ENCODE measurements at places on chromosomes 5 and 9.

DNA sequence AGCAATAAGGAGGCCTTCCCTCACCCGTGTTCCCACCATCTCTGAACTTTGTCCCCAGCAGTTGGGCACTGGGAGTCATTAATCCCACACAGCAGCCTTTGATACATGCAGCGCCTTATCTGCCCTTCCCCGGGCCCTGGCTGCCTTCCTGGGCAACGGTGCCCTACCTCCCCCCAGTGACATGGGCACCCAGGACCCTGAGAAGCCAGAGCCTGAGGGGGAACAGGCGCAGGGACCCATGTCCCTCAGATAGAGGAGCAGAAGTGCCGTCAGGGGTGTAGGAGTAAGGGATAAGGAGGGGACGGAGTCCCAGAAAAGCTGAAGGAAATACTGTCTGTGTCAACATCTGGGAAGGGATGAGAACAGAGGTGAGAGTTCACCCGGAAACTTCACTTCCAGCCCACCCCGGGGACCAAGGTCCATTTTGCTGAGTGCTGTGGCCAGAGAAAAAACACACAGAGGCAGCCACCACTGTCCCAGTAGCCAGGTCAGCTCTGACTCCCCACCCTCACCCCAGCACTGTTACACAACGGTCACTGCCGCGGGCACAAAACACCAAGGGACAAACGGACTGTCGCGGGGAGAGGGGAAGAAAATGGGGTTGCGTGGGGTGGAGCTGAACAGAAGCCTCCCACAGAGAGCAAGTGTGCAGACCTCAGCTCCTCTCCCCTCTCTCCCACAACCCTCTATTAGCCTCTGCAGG is 3.8 kb downstream of the PCDH1 start:
- no peak for DNase-seq

GRCh38 chr5:100623719-100624118 is 88.5 kb downstream of the FAM174A start:
- no peak for DNase-seq

- DNase-seq = no peak
Measured at GRCh38 chr5:116441223-116441622, 133.4 kb downstream of the SEMA6A start.

- DNase-seq = no peak
Measured at GRCh38 chr9:33197279-33198152, 30.4 kb upstream of the B4GALT1 start.

DNA sequence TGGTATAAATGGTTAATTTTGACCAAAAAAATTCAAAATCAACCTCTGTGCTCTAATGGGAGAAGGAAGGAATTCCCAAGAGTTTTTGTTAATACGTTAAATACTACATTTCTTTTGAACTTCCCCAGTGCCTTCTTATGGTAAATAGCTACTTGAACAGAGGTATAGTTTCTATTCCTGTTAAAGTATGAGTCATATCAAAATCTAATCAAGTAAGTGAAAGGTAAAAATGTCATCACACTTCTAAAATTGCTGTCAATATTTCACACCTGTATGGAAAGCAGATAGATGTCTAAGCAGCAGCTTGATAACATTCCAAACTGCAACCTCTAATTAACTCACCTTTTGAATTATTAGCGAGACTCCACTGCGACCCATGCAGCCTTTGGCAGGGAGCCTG is 214.1 kb upstream of the MEF2C start:
- no peak for DNase-seq

DNA sequence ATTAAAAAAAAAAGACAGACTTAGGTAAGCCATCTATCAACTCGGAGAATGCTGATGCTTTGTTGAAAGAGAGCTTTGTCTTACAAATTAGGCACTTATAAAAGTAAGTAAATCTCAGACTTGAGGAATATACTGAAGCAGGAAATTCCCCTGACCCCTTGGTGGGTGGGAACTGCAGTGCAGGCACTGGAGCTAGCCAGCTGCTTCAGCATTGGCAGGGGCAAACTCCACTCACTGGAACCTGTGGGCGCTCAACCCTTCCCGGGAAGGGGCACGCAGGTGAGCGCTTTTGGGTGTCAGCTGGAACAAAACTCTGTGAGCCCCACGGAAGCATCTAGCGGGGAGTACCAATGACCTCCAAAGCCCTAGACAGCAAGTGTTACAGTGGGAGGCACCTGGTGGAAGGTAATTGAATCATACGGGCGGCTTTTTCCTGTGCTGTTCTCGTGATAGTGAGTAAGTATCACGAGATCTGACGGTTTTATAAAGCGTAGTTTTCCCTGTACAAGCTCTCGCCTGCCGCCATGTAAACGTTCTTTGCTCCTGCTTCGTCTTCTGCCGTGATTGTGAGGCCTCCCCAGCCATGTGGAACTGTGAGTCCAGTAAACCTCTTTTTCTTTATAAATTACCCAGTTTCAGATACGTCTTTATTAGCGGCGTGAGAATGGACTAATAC is 628.0 kb upstream of the CDH18 start:
- DNase-seq = no peak

DNA sequence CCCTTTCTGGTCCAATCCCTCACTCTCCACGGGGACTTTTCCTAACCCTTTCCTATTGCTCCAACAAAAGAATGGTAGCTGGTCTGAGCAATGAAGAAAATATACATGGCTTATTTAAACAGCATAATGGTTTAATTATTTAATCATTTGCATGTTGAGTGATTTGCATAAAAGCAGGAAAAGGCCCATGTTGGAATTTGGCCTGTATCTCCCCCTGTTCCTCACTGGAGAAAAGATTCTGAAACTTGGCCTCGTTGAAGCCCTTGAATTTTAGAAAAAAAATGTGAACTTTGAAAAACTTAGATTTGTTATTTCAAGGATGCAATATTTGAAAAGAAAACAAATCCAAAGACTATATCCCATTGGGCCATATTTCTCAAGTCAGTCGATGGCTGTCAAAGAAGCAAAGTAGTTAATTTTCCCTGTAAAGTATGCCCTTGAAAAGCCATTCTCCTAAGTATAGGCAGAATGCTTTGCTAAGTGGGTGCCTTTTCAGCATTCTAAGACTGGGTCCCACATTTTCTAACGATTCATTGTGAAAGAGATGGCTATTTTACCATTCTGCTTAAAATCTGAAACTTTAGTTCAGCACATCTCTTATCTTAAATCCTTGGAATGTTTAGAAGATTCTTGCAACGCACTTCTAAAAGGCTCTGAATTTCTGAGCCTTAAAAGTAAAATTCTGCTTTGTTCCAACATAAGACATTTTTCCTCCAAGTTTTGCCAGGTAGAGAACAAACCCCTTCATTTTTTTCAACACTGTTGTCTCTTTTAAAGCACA is 428.8 kb downstream of the ARHGEF28 start:
- DNase-seq = no peak

DNA sequence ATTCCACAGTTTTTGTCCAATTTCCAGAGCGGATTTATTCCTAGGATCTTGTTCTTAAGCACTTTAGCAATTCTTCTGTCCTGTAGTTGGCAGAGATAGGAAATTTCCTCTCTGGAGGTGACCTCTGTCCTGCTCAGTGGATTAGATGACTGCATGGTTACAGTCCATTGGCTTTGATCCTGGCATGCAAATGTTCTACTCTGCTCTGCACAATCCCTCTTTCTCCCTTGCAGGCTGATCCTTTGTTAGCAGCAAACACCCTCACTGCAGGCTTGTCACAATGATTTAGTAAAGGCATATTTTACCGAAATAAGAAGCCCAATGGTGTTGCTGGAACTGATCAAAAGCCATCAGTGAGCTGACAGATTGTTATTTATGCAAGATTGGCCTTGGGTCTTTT is 243.8 kb downstream of the COX7C start:
- DNase-seq = no peak

DNA sequence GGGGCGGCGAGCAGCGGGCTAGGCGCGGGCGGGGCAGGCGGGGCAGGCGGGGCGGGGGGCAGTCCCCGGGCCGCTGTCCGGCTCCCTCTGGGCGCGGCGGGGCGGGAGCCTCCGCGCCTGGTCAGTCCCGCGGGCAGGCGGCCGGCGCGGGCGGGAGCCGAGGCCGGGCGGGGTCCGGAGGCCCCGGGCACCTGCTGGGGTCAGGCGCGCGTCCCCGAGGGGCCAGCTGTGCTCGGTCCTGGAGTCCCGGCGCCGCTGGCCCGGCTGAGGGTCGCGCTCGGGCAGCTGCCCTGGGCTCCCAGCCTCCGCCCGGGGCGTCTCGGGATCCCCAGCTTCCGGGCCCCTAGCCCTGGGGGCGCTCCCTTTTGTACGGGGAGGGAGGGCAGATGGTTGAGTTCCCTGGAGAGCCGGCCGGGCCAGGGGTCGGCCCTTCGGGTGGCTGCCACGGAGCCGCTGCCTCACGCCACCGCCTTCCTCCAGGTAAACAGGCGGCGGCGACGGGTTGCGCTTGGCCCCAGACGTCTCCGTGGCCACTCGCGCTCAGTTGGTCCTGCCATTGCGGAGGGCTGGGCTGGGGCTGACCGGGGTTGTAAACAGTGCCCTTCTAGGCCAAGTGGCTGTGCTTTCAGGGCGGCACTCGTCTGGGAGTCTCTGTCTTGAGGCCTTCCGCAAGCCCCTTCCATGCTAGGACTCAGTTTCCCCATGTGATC is 473 bp downstream of the ZBTB34 start:
- DNase-seq = no peak

GRCh38 chr9:36637491-36638270 is 65.0 kb downstream of the MELK start:
- DNase-seq = no peak

DNA sequence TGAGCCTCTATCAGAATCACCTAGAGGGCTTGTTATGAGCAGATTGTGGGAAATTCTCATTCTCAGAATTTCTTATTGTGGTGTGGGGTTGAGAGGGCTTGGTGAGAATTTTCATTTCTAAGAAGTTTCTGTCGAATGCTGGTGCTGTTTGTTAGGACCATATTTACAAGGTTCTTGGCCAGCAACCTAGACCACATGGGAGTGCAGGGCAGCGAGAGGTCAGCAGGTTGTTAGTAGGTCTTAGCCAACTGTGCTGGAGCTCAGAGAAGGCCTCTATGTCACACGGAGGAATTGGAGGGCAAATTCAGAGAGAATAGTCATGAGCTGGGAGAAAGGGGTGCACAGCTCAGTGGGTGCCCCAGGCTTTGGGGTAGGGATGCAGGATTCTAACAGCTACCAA is 357.0 kb downstream of the LRRC70 start:
- DNase-seq = no peak

- no peak for DNase-seq
Measured at GRCh38 chr5:133232011-133232410, 180.2 kb downstream of the HSPA4 start.

- DNase-seq = no peak
Measured at GRCh38 chr9:27367921-27368315, 71.0 kb upstream of the EQTN start.

DNA sequence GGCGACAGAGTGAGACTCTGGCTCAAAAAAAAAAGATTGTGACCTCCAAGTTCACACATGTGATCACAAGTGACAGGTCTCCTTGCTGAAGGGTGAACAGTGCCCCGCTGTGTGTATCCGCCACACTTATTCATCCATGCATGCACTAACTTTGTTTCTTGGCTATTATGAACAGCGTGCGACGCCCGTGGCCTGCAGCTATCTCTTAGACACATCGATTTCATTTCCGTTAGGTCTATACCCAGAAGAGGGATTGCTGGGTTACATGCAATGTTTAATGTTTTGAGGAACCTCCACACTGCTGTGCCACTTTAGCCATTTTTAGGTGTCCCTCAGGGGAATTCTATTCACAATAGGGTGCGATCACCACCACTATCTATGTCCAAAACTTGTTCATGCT is 12.1 kb upstream of the EGFL7 start:
- no peak for DNase-seq

DNA sequence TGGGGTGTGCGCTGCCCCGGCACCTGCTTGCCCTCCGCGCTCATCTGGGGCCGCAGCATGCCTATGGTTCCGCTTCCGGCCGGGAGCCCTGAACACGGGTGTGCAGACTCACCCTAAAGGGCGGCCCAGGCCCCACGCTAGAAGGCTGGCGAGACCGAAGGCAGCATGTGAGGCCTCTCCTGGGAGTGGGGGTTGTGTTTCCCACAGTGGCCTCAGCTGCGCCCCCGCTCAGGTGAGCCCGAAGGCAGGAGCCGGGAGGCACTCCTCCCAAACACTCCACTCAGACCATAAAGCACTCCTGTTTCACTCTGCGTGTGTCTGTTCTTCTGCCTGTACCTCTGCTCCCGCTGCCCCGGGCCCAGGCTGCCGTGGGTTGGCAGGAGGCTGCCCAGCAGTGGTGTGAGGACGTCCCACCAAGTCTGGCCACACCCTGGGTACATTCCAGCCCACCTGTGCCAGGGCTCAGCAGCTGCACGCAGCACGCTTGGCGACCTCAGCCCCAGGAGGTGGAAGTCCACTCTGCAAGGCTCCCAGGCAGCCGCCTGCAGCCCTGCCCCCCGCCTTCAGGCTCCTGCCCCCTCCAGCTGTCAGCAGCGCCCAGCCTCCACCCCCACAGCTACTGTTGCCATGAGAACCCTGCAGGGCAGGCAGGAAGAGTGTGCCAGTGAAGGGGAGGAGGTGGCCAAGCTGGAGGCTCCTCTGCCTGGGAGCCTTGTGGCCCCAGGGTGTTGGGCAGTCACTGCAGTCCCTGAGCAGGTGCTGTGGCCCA is 1.2 kb upstream of the AJM1 start:
- DNase-seq = no peak

DNA sequence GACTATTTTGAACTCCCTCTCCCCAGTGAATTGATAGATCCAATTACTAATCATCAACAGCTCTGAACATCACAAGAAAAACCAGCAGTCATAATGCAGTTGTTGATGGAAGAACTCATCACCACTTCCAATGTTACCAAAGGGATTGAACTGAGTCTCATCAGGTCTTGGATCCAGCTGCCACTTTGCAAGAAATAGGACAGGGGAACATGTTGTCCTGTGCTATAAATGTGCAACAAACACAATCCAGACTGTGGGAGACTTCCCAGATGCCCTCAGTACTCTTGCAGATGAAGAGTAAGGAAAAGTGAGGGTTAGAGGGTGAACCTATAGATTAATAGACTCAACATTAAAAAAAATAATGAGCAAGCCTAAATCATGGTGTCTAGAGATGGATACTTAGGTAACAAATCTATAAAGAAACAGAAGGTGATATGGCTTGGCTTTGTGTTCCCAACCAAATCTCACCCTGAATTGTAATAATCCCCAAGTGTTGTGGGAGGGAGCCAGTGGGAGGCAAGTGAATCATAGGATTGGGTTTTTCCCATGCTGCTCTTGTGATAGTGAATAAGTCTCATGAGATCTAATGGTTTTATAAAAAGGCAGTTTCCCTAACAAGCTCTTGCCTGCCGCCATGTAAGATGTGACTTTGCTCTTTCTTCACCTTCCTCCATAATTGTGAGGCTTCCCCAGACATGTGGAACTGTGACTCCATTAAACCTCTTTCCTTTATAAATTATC is 63.4 kb upstream of the PAPPA start:
- DNase-seq = no peak

All from stimulated activated CD4-positive, alpha-beta T cell treated with anti-CD3 and anti-CD28 coated beads, Interleukin-4, amount 100 ng/mL, for 24 hours (primary cell).